ENCODE measurements at places on chromosomes 4 and X. TPM values are rescaled to one million over a fixed set of nuclear protein-coding genes. Genes with fewer than 3 reads are reported as not detected.

The ARHGEF38 gene
- polyA plus RNA-seq: not detected

The RTL3 gene
- 0.99 TPM for polyA plus RNA-seq

The BRS3 gene
- polyA plus RNA-seq: not detected

The HMX1 gene
- not detected for polyA plus RNA-seq

The FAM47E gene
- polyA plus RNA-seq: 0.92 TPM

The HERC5 gene
- polyA plus RNA-seq: 2.3 TPM

The HS3ST1 gene
- 0.46 TPM for polyA plus RNA-seq

The MAGEC2 gene
- polyA plus RNA-seq: not detected

The PROM1 gene
- polyA plus RNA-seq: 44.6 TPM

DNA sequence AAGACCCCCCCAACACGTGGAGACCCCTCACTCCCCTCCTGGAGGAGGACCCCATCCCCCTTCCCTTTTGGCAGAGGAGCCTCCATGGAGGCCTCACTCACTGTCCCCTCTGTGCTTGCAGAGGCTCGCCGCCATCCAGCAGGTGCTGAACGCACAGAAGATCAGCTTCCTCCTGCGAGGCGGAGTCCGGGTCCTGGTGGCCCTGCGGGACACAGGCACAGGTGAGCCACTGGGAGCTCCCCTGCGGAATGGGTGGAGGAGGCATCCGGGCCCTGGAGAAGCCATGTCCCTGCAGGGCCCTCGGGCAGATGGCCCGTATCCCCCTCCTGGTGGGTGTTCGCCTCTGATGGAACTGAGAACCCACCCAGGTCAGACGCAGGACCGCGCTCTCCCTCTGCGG is 206.5 kb downstream of the AFAP1 start:
- DNase-seq: no peak

DNA sequence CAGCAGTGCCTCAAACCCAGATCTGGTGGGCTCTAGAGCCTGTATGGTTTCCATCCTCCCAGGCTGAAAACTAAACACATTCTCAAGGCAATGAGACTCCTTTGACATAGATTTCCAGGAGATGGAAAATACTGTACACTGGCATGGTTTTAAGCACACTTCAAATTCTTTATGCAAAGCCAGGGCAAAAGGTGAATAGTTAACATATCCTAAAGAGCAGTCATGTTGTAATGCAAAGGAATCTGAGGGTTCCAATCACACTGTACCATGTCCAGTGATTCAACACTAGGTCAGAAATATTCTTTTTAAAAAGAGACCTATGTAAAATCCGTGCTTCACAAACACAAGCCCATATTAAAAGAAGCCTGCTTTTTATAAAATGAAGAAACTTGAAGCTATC is 195.3 kb downstream of the QDPR start:
- no peak for DNase-seq

DNA sequence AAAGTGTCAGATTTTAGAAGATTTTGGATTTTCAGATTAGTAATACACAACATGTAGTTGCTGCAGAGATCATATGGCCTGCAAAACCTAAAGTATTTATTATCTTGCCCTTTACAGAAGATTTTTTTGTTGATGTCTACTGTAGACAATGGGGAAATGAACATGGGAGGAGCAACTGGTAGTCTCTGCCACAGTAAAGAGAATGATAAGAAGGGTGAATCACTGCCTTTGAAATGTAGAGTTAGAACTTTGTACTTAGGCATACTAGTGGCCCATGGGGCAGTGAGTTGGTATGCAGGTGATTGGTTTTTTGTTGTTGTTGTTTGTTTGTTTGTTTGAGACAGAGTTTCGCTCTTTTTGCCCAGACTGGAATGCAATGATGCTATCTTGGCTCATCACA is 50.1 kb downstream of the GAB1 start:
- no peak for DNase-seq

DNA sequence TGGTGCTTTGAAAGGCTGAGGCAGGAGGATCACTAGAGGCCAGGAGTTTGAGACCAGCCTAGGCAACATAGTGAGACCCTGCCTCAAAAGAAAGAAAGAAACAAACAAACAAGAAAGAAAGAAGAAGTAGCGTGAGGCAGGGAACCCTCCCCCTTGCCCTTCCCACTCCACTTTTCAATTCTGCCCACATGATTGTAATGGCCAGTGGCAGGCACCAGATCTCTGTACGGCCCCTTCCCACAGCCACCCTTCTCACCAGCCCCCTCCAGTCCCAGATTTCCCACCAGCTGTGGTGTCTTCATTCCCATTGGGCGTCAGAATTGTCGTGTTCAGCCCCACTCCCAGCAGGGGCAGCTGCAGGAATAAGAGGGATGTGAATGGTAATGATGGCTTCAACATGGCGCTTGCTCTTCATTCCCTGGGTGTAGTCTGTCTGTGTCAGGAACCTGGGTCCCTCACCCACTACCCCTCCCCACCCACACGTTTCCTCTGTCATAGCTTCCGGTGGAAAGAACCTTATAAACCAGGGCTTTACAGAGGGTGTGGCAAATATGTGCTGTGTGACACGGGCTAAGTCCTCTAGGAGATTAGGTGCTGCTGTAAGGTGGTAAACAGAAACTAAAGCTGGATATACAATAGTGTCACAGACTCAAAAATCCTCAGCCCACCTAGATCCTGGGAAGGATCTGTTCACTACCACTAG is at the start of gene IL2RG:
Gene IL2RG (minus strand): TSS at position 437 of the 703 bp plus-strand sequence. CDS start 38 bp downstream, at position 399.
- no peak for DNase-seq

GRCh38 chr4:95107004-95107403 is 349.2 kb downstream of the BMPR1B start:
- no peak for DNase-seq

DNA sequence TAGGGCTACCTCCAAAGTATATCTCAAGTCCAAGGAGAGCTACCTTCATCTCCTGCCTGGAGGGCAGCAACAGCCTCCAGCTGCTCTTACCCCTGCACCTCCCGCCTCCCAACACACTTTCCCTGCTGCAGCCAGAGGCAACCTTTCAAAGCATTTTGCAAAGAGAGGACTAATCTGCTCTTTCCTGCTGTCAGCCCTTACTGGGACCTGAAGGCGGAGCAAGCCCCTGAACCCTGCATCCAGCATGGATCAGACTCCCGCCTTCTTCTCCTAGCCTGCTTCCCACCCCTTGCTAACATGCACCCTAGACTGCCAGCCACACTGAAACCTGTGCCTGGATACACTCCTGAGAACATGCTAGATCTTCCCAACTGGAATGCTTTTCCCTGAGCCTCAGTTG is 37.7 kb upstream of the VMA21 start:
- no peak for DNase-seq

- no peak for DNase-seq
Measured at GRCh38 chr4:29861307-29861706, 858.9 kb upstream of the PCDH7 start.

DNA sequence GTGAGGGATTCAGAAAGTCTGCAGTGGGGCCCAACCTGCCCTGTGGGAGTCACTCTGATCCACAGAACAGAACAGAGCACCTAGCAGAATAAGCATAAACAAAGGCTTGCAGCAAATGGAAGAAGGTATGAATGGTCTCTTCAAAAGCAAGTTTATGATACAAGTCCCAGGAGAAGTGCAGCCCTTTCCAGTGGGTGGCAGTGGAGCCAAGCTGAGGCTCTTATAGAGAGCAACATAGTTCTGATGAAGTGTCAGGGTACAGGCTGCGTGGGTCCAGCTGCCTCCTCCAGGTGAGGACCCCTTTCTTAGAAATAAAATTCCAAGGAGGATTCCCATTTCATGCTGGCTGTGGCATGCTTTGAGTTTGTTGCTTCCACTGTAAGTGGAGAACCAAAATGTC is 88.8 kb upstream of the PAK3 start:
- DNase-seq: no peak

DNA sequence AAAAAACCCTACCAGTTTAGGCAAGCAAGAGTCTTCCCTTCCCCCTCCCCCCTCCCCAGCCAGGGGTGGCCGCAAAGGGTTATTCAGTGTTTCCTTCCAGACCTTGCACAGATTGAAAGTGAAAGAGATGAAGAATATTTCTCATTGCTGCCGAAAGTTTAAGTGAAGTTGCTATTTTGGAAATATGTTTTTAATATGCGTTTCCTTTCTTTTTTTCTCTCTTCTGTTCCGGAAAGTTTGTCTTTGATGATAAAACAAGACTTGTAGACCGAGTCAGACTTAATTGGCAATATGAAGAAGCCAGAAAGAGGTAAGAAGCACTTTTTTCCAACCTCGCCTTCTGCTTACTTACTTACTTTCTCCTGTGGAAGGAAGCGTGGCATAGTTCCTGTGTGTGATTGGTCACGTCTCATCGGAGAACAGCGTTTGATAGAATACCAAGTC is 58.5 kb upstream of the CLCN4 start:
- no peak for DNase-seq

GRCh38 chr4:5772528-5773270 is 61.7 kb downstream of the EVC start:
- no peak for DNase-seq

GRCh38 chr4:1109898-1110506 is 3.4 kb downstream of the RNF212 start:
- no peak for DNase-seq

DNA sequence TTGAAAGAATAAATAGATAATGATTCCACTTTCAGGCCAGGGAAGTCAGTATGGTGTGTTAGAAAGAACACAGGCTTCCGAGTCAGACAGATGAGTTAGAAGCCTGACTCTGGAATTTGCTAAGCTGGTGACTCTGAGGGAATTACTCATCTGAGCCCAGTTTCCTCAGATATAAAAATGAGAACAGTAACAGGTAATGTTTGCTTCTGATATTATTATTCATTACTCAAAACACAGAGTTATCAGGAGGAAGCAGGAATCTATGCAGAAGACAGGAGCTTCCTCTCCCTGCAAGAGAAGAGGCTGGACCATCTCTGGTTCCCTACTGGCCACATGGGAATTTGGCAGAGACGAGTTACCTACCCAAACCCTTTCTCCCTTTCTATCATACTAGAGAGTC is 163.1 kb downstream of the EVC2 start:
- no peak for DNase-seq

DNA sequence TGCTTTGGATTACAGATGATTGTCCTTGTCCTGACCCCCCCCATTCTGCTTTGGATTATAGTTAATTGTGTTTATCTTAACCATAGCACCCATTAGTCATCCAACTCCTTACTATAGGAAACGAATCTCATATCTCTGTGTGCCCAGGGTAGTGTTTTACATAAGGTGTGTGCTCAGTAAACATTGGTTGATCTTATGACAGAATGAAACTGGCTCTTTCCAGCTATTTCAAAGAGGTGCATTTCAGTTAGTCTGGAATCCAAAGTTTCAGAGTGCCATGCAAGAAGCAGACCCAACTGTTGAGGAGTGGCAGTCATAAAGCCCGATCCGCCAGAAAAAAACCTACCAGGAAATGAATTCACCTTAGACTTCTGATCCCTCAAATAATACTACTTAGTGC is 14.7 kb downstream of the TRIM2 start:
- no peak for DNase-seq
